ENCODE measurements at places on chromosomes 4 and X.

- DNase-seq = no peak
These were observed 80.0 kb downstream of the TBC1D19 start for GRCh38 chr4:26663888-26664287.

DNA sequence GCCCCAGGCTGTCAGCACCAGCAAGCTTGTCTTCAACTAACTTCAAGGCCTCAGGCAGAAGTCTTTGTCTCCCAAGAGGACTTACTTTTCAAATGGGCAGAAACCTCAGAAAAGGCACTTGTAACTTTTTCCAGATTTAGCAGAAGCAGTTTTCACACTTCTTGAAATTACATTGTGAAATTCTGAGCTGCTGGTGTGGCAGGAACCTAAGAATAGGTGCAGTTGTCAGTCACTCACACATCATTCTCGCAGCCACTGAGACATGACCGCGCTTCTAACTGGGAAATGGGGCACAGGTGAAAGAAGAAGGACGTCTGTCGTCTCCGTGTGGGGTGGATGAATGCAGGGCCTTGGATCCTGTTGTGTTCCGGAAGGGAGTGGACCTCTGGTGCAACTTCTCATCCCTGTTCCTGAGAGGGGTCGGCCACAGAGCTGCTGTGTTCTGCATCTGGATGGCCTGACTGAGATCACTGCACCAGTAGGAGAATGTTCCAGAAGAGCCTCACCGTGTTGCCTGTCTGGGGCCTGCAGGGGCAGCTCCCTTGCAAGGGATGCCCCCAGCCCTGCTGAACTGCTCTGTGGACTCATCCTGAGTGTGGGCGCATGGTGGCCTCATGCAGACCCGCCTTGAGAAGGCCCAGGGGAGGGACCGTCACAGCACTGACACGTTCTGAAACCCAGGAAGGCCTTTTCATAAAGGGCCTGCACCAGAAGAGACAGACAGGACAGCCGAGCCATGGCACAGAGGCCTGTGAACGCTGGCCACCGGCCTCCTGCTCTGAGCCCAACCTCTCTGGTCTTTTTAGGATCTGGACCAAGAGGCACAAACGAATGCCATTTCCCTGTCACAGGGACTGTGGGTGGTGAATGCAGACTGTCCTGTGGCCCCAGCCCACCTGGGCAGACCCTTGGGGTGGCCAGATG is 18.7 kb downstream of the NAT8L start:
- no peak for DNase-seq

DNA sequence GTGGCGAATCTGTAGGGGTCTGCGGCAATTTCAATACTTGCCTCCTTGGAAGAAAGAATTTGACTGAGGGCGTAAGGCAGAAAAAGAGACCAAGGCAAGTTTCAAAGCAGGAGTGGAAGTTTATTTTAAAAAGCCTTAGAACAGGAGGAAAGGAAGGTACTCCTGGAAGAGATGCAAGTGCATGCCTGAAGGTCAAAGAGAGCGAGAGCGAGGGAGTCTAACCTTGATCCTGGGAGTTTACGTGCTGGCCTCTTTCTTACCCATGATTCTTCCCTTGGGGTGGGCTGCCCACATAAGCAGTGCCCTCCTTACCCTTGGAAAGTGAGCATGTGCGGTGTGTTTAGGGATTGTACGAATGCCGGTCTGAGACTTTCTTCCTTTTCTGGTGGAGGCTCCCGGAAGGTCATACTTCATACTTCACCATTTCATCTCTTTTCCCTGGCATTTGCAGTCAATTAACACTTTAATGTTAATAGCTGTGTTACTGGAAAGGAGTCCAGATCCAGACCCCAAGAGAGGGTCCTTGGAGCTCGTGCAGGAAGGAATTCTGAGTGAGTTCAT is 40.0 kb downstream of the ARSD start:
- DNase-seq = no peak

GRCh38 chrX:41796046-41796445 is 72.1 kb downstream of the GPR82 start:
- no peak for DNase-seq

- no peak for DNase-seq
These were observed 46.6 kb upstream of the FAM47C start for GRCh38 chrX:36961590-36961989.

DNA sequence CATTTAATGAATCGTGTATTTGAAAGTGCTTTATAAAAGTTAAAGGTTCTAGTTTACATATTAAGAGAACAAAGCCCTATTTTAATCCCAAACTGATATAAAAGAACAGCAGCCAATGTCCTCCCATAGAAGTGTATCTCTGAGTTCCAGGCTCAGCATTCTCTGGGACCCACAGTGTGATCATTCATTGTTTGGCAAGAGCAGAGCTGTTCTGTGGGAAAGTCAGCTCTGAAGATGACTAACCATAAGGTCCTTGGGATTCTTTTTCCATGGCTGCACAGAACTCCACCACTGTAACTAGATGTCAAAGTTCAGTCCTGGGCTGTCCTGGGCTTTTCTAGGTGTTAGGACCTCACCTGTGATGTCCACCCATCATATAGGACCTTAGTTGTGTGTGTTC is 157.0 kb upstream of the TLL1 start:
- no peak for DNase-seq

GRCh38 chr4:75654905-75655304 is 18.3 kb downstream of the G3BP2 start:
- no peak for DNase-seq

GRCh38 chr4:123343400-123344041 is 53.1 kb upstream of the SPRY1 start:
- no peak for DNase-seq

DNA sequence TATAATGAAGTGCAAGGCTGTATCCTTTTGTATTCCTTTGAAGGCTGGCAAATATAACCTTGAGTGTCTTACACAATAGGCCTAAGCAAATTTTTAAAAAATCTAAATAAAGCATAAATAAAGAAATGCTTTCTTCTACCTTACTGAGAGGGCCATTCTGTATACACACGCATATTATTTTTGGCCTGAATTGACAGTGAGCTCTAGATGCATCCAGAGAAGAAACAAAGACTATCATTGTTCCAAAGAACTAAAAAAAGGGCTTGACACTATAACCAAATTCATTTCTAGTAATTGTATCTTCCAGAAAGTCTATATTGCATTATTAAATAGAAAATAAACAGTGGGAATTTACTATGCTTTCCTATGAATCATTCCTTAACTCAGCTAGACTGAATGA is 100.2 kb downstream of the MAGEB17 start:
- DNase-seq = no peak

- no peak for DNase-seq
These were observed 22.6 kb downstream of the PLS3 start for GRCh38 chrX:115583496-115584004.

- no peak for DNase-seq
These were observed 13.4 kb downstream of the LEF1 start for GRCh38 chr4:108155373-108155772.

DNA sequence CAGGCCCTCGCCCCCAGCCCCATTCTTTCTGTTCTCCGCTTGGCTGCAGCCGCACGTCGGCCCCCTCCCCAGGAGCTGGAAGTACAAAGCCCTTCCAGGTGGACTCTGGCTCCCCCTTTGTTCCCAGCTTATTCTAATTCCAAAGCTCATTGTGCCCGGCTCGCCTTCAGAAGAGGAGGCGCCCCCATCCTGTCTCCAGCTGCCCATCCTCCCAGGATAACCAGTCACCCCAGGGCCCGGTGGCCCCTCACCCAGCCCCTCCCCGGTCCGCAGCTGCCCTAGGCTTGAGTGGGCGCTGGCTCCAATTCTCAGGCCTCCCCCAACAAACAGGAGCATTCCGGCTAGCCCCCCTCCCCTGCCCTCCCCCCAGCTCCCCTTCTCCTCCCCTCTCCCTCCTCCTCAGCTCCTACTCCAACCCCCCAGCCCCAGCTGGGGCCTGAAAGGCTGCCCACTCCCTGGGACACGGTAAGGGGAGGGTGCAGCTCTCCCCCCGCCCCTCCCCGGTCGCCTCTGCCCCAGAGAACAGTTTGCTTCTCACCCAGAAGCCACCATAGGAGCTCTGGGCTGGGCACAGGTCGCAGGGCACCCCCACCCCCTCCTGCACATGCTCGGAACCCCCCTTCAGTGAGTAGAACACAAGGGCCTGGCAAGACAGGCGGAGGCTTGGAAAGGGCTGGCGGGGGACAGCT is 3.1 kb upstream of the SLC6A8 start:
- DNase-seq = no peak

DNA sequence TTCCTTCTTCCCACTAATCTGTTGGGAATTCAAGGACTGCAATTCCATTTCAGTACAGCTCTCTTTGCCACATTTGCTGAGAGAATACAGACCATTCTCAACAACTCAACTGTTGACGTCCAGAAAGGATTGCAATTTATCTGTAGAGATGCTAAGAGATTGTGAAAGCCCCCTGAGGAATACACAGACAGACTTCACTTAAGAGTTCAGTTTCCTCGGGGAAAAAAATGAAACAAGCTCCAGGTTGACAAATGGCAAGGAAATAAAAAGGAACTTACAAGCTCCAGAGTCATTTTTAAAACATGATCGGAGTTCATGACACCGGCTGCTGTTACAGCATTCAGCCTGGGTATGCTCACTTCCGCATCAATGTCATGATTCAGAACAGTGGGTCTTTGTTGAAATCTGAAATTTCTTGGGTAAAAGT is 13.8 kb downstream of the TLR10 start:
- DNase-seq = no peak

Data from cortex of kidney (tissue), 1 donor.